NAMALWA (cell line): ENCODE measurements at places on chromosomes 7 and 10.

GRCh38 chr7:66043681-66044497 is 31.7 kb upstream of the ASL start:
- DNase-seq: no peak

DNA sequence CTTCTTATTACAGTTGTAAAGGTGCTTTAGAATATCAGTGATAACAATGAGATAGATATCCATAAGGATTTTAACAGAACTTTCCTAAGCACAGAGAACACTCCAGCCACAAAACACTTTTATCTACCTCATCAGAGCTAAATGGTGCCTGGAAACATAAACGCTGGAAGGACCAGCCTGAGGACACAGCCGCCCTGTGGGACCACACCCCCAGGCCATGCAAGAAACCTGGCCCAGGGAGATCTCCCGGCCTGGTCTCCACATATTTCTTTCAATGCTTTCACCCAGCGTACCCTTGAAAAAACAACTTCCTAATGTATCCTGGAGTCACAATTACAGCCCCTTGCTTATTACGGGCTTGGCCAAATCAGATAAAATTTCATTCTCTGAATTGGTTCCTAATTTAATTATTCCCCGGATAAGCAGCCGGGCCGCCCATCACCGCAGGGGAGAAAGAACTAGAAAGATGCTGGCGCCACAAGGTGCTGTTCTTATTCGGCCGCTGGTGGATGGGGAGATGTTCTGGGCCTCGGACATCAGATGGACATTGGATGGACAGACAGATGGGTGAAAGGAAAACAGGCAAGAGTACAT is 11.8 kb downstream of the CHST15 start:
- DNase-seq: no peak

DNA sequence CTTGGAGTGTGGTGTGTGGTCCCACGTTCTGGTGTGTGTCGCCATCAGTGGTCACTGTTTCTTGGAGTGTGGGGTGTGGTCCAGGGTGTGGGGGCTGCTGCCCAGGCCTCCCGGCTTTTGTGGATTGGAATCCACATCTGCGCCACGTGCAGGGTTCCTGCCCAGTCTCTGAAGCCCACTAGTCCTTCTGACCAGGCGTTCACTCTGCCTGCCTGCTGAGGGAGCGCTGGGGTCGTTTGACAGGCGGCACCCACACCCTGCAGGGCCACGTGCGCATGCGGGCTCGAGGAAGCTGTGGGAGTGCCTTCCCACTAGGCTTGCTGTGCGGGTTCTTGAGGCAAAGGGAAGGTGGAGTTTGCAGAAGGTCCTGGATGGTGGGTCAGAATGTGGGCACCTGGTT is 51.4 kb downstream of the INPP5A start:
- DNase-seq: no peak

DNA sequence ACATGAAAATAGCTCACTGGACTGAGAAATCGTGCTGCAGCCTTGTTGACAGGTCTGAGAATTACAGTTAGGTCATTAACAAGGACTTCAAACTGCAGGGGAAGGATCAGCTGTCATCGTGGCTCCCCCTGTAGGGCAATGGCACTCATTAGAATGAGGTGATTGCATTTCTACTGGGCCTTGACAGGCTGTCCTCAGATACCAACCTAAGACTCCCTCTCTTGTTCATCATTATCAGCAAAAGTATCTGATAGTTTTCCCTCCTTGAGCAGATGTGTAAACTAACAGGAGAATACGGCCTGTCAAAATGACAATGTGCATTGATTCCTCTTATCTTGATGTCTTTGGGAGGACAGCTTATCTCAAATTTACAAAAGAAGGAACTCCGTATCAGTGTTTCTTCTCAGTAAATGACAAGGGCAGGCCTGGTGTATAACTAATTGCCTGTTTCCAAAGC is 648.5 kb upstream of the LRRN3 start:
- DNase-seq: peak; percentile 80

DNA sequence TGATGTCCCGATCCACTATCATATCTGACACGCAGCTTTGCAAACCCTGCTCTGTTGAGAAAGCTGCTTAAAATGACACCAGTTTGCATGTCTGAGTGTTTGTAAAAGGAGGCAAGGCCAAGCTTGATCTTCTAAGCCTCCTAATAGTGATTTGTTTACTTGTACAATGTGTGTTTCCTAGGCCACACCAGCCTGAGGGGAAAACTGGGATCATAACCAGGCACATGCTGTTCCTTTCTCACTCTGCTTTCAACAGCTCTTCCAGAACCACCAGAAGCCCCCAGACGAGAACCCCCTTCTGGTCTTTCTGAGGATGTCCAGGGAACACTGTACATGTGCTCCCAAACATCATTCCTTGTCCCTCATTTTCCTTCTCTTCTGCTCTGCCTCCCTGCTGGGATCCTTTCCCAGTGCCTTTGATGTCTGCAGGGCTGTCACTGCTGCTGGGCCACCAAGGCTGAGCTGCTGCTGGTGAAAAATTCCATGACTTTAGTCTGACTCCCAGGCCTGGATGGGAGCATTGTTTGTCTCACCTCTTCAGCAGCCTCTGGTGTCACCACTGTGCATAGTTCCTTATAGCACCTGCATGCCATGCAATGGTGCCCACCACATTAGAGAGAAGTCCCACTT is 4.0 kb upstream of the LGI1 start:
- DNase-seq: no peak

DNA sequence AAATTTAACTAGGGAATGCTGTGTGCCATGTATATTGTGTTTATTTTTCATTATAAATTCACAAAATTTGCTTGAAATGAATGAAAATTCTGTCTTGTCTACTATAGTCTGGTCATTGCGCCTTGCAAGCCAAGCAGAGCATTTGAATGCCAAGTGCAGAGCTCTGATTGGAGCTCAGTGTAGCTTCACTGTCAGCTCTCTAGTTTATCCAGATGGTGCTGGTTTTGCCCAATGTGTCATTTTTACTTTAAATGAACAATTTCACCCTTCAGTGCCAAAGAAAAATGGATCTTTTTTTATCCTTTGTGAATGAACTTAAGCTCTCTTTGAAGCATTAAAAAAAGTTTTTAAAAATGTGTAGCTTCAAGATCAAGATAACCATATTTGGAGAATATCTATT is 225.6 kb upstream of the CACNA2D1 start:
- DNase-seq: no peak

DNA sequence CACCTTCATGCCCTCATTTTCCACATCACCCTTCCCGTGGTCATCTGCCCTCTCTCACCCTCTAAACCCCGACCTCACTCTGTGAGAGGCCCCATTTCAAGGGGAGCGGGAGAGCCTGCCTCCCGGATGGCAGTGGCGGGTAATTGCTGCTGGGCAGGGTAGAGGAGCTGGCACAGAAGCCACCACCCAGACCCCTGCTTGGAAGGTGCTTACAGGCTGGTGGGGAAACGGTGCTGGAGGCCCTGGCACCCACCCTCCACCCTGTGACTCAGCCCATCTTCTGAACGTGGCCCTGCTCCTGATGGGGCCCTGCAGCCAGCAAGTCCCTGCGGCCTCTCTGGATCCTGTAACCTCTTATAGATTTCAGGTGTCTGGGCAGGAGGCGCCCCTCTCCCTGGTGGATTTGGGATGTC is 10.6 kb upstream of the PWWP2B start:
- DNase-seq: no peak

GRCh38 chr10:103818105-103818504 is 37.3 kb downstream of the SH3PXD2A start:
- DNase-seq: no peak

- no peak for DNase-seq
These were observed 16.1 kb upstream of the FAM170B start for GRCh38 chr10:49149881-49150280.

DNA sequence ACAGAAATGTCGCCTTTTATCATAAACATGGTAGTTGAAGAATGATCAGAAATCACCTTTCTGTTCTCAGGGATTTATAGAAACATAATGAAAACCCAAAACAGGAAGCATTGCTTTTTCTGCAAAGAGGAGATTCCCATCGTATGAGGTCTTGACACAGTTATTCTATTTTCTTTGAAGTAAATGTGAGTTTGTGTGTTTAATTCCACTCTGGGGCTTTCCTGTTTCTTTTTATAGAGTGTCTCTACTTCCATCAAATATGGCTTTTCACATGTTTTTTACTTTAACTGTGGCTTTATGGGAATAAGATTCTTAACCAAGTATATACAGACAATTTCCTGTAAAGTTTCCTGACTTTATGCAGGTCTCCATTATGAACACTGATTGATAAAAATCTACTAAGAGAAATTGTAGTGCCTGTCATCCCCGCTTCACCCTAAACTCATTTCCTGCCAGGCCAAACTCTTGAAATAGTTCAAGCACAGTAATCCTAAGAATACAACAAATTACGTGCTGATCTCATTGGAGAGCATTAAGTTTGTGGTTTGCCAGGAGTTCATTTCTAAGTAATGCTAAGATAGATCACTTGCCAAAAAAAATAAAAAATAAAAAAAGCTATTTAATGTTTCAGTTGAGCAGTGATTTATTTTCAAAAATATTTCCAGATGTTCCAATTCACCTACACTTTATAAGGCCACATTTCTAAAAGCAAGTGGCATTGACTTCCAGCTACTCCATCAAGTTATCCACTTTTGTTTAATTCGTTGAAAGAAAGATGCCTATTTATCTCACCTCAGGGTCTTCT is 52.2 kb upstream of the SEC61G start:
- no peak for DNase-seq

DNA sequence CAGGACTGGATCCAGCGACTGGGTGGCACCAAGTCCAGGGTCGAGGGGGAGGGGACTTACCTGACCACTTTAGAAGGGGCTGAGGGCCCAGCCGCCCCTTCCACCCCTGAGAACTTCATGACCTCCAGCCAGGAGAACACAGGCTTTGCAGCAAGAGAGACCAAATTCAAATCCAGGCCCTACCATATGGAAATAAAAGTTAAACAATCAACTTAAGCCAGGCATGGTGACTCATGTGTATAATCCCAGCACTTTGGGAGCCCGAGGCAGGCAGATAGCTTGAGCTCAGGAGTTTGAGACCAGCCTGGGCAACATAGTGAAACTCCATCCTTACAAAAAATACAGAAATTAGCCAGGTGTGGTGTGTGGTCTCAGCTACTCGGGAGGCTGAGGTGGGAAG is 61.9 kb downstream of the COL13A1 start:
- DNase-seq: no peak

GRCh38 chr7:81606078-81606863 is 163.6 kb downstream of the HGF start:
- no peak for DNase-seq

DNA sequence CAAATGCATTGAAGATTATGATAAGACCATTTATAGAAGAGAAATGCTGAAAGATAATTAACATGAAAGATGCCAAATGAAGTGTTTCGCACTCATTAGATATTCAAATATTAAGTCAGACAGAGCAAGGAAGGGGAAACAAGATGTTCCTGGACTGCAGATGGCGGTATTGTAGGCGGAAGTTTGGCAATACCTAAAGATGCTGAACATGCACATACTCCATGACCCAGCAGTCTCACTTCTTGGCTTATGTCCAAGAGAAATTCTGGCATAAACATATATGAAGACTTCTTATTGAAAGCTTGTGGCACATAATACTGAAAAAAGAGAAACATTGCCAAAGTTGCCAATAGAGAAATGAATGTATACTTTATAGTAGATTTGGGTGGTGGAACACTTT is 325.4 kb upstream of the SEMA3C start:
- peak; percentile 13 for DNase-seq

DNA sequence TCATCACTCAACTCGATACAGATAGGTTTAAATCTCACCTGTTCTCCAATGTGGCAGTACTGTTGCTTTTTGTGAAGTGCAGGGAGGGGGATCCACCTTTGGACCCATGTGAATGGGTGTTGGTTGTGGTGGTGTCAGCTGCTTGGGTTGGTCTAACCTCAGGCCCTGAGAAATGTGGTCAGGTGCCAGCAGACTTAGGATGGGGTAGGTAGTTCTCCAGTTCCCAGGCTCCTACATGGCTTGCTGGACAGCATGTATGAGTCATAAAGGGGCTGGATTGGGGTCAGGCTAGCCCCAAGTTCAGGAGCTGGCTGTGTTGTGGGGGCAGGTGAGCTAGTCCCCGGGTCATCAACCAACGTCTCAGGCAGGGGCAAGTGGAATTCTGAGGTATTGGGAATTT is 472.6 kb upstream of the CNTNAP2 start:
- DNase-seq: no peak

DNA sequence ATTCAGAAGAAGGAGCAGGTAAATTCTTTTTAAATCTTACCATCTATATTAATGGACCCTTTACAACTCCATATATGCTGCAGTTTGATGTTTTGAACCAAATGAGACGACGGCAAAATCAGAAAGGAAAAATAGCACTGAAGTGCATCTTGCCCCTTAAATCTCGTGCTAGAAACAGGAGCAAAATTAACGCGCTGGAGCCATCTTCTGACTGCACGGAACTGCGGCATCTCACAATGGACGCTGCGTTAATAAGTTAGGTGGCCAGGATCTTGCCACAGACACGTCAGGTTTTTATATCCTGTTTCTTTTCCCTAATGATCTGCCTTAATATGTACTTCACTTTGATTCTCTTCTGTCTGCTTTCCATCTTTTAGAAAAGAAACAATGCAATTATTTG is 354.5 kb downstream of the TFEC start:
- no peak for DNase-seq

GRCh38 chr7:111290982-111291381 is 200.1 kb downstream of the LRRN3 start:
- DNase-seq: no peak

- DNase-seq: no peak
These were observed 8.8 kb upstream of the NUPR2 start for GRCh38 chr7:56124981-56125380.

DNA sequence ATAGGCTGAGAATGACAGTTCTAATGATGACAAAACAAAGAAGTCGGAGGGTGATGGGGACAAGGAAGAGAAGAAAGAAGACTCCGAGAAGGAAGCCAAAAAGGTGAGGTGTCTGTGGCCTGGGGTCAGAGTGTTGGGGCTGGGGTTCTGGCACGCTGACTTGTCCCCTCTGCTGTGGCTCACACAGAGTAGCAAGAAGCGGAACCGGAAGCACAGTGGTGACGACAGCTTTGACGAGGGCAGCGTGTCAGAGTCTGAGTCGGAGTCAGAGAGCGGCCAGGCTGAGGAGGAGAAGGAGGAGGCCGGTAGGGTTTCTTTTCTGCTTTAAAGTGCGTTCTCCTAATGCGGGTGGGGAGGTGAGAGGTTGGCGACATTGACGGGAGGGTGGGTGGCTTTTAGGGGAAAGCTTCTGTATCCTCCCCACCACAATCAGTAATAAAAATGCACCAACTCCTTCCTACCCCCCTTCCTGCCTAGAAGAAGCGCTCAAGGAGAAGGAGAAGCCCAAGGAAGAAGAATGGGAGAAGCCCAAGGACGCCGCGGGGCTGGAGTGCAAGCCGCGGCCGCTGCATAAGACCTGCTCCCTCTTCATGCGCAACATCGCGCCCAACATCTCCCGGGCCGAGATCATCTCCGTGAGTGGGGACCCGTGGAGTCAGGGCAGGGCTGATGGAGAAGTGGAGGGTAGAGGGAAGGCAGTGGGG is 4.6 kb downstream of the UFSP1 start:
- no peak for DNase-seq

GRCh38 chr10:112352044-112352443 is 21.9 kb upstream of the ACSL5 start:
- no peak for DNase-seq

DNA sequence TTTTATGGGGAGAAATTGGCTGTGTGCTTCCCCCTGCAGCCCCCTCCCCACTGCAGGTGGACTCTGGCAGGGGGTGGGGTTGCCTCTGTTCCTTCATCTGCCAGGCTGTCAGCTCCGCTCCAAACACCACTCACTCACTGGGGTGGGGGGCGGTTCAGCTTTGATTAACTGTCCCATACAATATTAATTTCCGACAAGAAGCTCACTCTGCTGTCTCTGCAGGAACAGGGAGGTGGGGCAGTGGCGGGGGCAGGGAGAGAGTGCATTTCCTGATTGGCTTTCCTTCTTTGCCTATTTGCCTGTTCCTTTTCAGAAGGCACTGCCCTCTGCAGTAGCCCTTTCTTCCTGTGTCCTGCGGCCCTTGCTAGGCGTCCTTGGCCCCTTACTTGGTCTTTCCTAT is 500.8 kb downstream of the PLXNA4 start:
- no peak for DNase-seq
